ENCODE measurements at places on chromosomes 2 and 18. TPM values are rescaled to one million over a fixed set of nuclear protein-coding genes. Genes with fewer than 3 reads are reported as not detected.

GRCh38 chr18:8208716-8209115, 400.5 kb upstream of the RAB12 start:
- no peaks in the 10 kb centered on the region for H3K27me3 ChIP-seq
- H3K4me1 ChIP-seq: no peaks in the 10 kb centered on the region
- peaks cover 4% of the 10 kb centered on the region for H3K36me3 ChIP-seq
- no peak overlapping the region for H3K4me3 ChIP-seq
- H3K27ac ChIP-seq: no peak overlapping the region

DNA sequence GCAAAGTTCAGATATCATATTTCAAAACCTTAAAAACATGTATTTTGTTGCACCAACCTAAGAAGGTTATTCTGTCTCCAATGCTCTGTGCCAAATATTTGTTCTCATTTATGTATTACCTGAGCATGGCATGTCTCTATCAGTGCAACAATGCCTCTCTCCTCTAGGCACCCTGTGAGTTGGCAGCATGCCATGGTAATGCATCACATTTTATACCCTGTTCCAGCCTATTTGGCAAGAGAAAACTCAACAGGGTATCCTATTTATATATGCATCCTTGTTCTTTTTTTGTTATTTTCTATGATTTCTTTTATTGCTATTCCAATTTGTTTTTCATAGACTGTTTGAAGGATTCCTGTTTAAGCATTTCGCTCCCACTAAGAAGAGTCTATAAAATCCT, 126.3 kb upstream of the NRXN1 start:
- H3K36me3 ChIP-seq: no peaks in the 10 kb centered on the region
- no peak for DNase-seq
- H3K4me3 ChIP-seq: no peak overlapping the region
- H3K4me1 ChIP-seq: no peaks in the 10 kb centered on the region

DNA sequence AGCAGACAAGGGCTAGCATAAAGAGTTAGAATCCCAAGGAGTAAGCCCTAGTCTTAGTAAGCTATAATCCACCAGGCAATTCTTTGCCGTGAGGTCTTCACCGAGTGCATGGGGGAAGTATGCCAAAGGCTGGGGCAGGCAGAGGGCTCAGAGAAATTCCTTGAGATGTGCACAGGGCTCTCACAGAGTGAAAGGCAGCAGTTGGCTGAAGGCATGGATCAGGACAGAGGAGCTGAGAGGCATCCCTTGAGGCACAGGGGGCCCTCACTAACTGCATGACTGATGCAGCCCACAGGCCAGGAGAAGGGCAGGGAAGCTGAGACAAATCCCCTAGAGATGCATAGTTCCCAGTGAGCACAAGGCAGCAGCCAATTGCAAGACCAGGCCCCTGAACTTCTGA, 34.1 kb downstream of the PTH2R start:
- no peak for DNase-seq
- no peaks in the 10 kb centered on the region for H3K4me1 ChIP-seq
- peaks cover 6% of the 10 kb centered on the region for H3K27me3 ChIP-seq
- H3K36me3 ChIP-seq: no peaks in the 10 kb centered on the region
- H3K27ac ChIP-seq: no peak overlapping the region

DNA sequence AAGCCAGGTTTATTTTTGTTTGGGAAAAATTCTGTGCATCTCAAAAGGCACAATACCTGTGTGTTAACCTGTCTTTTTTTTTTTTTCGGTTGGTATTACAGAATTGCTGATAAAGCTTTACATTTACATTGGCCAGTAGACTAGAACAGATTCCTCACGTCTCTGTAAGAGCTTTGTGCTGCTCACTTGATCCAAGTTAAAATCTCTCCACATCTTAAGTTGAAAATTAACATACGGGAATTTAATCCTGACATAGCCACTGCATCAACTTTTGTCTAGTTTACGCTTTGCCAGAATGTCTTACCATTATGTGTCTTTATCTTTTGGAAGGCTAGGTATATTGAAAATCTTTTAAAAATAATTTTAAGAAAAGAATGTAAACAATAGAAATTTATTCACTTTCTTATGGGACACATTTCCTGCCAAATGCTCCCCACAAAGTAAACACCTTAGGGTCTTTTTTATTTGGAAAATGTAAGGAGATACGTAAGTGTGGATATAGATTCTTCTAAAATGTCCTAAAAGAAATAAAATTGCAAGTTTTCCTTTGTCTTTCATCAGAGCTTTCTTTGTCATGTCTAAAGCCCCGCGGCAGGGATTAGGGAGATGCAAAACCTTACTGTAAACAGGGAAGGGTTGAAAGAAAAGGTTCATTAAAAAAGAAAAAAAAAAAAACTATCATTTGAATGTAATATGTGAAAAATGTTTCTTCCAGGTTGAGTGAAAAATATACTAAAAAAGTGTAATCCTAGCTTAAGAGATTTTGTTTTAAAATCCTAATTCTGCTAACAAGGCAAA, 912.8 kb downstream of the NRXN1 start:
- no peaks in the 10 kb centered on the region for H3K36me3 ChIP-seq
- H3K27me3 ChIP-seq: no peaks in the 10 kb centered on the region
- H3K4me1 ChIP-seq: no peaks in the 10 kb centered on the region
- no peak overlapping the region for H3K27ac ChIP-seq

GRCh38 chr2:158934170-158934569, 34.3 kb upstream of the TANC1 start:
- no peak overlapping the region for H3K4me3 ChIP-seq
- DNase-seq: no peak
- H3K27ac ChIP-seq: no peak overlapping the region
- H3K4me1 ChIP-seq: no peaks in the 10 kb centered on the region
- H3K27me3 ChIP-seq: peaks cover 5% of the 10 kb centered on the region

DNA sequence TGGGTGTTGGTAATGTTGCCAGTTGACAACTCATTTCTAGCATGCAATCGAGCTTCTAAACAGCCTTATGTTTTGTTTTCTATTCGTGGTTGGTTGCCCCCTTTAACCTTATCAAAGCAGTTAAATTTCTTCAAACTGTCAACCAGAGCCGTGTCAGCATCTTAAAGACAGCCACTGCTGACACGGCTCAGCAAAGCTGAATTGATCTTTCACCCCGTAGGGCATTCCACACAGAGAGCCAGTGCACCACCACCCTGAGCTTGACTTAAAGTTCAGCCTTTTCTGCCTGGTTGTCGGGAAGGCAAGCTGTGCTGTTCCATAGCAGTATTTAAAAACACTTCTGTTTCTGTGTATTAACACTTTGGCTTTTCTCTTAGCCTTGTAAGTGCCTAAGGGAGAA, 355.0 kb upstream of the CHST9 start:
- no peak for DNase-seq
- no peak overlapping the region for H3K27ac ChIP-seq
- H3K4me3 ChIP-seq: no peak overlapping the region
- H3K27me3 ChIP-seq: no peaks in the 10 kb centered on the region
- H3K4me1 ChIP-seq: no peaks in the 10 kb centered on the region
- no peaks in the 10 kb centered on the region for H3K36me3 ChIP-seq

- H3K4me1 ChIP-seq: no peaks in the 10 kb centered on the region
- no peak overlapping the region for H3K27ac ChIP-seq
- H3K4me3 ChIP-seq: no peak overlapping the region
Measured at GRCh38 chr2:145043399-145043834, 523.5 kb upstream of the ZEB2 start.

Gene NEURL3
- 0.33 TPM for total RNA-seq

Gene GCG
- total RNA-seq: not detected

Gene KHK
- 12.7 TPM for total RNA-seq

Gene PUM2
- total RNA-seq: 78.4 TPM

Measured in activated CD4-positive, alpha-beta T cell treated with anti-CD3 and anti-CD28 coated beads for 36 hours (primary cell).